Stimulated activated CD8-positive, alpha-beta memory T cell treated with anti-CD3 and anti-CD28 coated beads, Interleukin-7, amount 100 ng/mL, for 1 hour (primary cell): ENCODE measurements at places on chromosomes 2 and 18.

- DNase-seq = no peak
Measured at GRCh38 chr2:235677937-235678336, 184.1 kb downstream of the AGAP1 start.

GRCh38 chr2:159859583-159859982 is 61.6 kb upstream of the CD302 start:
- DNase-seq = no peak

- DNase-seq = no peak
Measured at GRCh38 chr18:13223311-13224143, 5.0 kb downstream of the LDLRAD4 start.

- DNase-seq = no peak
Measured at GRCh38 chr18:3972291-3972930, 482.7 kb downstream of the DLGAP1 start.

DNA sequence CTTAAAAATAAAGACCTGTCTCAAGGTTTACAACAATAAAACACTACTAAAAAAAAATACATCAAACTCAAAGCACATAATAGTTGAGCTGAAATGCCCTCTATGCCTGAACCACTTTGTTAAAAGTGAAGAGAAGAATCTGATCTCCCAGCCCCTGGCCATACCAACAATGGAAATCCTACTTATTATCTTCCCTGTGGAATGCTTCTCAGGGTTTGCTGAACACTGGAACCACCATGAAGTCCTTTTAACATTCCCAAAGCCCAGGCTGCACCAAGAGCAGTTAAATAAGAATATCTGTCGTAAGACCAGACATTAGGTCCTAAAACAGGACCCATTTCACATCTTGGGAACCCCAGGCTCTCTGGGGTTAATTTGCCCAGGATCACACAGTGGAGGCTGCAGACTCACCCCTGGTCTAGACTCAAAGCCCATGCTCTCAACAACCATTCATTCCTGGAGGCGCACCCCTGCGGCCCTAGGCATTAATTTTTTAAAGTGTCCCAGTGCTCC is 285.8 kb downstream of the STK39 start:
- no peak for DNase-seq

DNA sequence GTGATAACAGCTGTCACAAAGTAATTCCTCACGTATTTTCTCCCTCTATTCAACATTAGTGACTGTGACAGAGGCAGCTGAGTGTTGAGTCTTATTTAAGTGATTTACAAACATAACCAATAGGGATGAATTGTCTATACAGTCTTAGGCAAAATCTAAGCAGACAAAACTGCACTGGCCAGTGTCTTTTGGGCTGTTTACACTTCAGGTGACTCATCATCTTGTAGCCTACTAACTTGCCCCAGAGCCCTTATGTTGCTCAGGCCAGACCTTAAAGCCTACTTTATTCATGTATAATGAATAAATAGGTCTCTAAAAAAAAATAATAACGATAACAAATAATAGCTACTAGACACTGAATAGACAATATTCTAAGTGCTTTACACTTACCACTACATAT is 17.2 kb downstream of the THOC1 start:
- DNase-seq = no peak

DNA sequence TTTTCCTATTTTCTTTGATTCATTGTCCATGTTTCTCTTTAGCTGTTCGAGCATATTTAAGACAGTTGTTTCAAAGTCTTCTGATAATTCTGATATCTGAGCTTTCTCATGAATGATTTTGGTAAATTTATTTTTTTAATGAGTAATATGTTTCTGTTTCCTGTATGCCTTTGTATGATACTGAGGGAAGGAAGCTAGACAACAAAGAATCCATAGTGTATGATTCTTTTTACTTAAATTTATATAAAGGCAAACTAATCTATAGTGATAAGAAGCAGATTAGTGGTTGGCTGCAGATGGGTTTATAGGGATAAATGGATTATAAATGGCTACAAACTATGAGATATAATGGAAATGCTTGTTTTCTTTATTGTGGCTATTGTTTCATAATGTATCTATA is 352.7 kb upstream of the CDH2 start:
- no peak for DNase-seq

DNA sequence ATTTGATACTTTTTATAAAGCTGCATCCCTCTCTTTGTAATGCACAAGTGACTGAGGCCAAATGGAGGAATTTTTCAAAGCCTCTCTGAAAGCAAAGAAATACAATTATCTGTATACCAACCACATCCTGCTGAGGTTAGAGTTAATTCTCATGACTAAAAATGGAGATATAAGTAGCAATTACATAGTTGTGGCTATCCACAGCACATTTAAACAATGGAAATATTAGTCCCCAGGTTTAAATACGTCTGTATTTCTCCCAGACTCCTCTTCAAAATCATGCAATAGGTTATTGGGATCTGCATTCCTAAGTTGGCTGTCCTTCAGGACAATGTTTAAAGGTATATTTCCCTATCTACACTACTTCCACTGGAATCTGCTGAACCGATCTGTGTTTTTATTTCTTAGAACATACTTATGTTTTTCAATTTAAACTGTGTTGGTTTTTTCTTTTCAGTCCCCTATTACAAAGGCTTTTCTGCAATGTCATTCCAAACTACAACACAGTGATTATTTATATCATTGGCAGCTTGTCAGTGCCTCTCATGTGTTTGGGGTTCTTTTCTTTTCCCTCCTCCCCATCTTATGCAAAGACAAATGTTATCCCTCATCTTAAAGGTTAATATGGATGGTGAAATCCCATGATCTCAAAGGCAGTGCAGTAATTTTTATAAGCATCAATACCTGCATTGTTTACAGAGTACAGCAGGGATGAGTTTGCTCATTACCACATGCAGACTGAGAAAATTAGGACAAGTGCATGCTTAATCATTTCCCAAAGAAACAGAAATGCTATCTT is 134.8 kb upstream of the FSHR start:
- DNase-seq = no peak

DNA sequence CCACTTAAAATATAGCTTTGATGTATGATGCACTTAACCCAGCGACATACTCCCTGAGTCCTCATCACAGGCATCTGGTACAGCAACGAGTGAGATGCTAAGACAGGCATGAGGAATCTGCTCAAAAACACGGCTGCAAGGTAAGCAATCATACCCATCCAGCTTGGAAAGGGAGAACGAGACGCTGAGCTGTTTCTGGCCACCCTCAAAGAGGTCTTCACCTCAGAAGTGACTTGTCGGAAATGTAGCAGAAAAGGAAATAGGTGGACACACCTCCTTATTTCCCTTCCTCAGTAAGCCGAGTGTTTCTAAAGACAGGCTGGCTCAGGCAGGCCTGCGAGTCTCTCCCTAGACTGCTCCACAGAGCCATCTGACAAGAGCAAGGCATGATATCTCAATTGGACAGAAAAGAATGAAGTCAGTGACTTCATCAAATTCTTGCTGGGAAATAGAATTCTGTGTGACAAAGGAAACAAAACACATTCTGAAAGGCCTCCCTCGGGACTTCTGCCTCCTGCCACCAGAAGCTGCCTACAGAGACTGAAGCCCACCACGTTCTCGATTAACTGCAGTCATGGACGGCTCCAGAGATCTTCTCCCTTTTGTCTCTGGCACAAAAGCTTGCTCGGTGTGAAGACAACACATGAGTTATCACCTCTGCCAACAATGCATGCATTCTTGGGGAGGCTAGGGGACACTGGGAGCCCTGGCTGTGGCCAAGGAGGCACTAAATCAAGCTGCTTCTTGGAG is 84.3 kb downstream of the UXS1 start:
- no peak for DNase-seq

DNA sequence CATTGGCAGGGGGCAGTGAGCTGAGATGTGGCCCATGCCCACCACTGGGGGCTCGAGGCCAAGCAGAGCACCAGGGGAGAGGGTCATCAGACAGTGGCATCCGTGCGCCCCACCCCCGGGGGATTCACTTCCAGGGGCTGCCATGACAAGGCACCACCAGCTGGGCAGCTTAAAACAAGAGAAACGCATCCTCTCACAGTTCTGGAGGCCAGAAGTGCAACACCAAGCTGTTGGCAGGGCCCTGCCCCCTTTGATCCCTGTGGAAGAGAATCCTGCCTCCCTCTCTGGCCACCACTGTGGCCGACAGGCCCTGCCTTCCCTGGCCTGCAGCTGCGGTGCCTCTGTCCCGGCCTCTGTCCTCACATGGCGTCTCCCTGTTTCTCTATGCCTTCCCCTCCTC is 187.7 kb upstream of the ID2 start:
- no peak for DNase-seq

GRCh38 chr2:15687720-15688119 is 96.1 kb downstream of the DDX1 start:
- DNase-seq = no peak

DNA sequence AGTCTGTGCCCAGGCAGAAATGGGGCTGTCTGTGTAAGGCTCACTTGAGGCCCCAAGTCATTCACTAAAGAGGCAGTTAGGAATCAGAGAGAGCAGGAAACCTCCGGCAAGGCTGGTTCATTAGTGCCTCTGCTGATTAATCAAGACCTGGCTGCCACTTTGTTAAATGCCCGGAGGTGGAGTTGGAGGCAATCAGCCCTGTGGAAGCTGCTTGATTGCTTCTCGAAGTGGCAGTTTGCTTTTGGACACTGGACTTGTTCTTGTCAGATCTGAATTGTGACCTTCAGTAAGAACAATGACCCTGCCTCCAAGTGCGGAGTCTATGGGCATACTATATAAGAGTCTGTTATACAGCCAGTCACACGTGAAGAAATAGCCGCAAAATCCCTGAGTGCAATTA is 183.9 kb upstream of the LINC00305 start:
- DNase-seq = no peak

DNA sequence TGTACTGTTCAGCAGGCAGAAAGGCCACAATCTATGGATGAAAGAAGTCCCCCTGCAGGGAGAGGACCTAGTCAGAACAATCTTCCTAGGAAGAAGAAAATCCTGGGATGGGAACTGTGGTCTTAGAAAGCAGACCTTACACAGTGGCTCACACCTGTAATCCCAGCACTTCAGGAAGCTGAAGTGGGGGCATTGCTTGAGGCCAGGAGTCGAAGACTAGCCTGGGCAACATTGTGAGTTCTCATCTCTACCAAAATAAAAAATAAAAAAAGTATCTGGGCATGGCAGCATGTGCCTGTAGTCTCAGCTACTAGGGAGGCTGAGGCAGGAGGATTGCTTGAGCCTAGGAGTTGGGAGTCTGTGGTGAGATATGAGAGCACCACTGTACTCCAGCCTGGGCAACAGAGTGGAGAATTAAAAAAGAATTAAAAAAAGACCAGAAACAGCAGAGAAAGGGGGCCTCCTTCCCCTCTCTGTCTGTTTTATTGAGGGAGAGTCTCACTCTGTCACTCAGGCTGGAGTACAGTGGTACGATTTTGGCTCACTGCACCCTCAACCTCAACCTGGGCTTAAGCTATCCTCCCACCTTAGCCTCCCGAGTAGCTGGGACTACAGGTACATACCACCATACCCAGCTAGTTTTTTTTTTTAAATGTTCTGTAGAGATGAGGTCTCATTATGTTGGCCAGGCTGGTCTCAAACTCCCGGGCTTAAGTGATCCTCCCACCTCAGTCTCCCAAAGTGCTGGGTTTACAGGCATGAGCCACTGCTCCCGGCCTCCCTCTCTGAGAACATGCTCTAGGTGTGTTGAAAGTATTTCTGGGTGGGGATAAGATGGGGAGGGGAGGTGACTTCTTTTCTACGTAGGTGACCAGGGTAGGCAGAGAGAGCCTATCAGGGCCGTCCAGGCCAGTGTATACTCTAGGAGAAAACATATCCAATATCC is 7.4 kb downstream of the RHOB start:
- no peak for DNase-seq

DNA sequence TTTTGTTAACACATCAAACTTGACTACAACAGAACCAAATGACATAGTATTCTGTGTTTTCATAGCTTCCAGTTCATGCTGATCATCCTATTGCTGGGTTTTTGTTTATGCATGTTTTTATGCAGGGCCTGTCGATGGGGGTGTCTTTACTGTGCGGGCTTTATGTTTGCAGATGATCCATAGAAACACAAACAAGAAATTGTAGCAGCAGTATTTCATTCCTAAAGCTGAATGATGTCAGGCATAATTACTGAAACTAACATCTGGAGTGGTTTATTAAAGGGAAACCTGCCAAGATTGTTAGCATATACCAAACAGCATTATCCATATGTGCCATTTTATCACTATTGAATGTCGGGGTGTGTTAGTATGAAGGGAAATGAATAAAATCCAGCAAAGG is 129.7 kb downstream of the PTPRM start:
- no peak for DNase-seq

- DNase-seq = no peak
Measured at GRCh38 chr2:45789317-45789716, 137.8 kb downstream of the PRKCE start.

DNA sequence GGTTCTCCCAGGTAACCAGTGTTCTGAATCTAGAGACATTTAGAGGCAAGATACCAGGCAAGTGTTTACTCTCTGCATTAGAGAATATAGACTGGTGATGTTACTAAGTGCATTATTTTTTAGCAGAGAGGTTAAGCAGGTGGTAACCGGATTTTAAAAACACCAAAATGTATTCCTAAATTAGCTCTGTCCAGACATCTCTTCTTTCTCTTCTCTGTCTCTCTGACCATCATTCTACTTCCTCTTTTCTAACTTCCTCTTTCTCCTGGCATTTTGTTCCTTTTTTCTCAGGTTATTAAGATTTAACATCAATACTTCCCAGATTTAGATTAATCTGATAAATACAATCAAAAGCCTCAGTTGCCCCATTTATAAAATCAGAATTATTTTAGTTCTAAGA is 31.7 kb upstream of the DYNC1I2 start:
- no peak for DNase-seq

DNA sequence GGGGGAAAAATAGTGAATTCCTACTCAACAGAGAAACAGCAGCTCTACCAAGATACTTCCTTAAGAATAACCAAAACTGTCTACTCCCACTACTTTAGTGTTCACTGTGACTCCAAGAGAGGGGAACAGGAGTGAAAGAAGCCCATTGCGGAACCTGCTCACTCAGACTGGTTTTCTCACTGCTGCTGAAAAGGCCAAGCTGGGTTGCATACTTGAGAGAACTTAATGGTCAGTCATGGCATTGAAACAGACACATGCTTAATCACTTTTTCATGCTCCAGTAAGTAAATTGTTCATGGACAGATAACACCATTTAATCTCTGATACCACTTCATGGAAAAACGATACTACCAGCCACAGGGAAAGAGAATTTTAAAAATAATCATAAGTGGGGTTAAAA is 35.7 kb upstream of the SLC8A1 start:
- DNase-seq = no peak

DNA sequence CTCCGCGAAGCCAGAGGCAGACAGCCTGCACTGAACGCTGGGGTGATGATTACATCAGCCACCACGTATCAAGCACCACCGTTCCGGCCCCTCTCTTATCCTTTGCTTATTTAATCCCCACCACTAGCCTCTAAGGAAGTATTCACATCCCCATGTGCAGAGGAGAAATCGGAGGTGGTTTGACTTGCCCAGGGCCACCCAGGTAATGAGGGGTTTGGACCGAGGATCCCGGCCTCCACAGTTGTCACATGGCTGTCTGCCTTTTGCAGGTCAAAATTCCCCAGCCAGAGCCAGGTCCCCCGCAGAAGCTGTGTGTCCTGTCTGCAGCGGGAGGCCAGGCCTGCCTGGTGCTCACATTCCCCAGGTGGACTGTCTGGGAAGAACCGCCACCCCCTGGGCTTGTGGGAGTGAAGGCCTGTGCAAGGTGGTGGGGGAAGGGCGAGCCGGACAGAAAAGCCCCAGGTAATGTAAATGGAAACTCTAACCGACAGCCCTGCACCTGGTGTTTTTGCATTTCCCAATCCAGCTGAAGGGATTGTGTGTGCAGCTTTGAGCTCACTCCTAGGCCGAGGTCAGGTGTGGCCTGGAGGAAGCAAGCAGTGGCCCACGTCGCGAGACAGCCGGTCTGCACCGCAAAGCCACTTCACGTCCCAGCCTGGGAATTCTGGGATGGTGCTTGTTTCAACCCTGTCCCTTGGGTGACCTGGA is 108.5 kb upstream of the ID2 start:
- DNase-seq = no peak
